ENCODE measurements at places on chromosomes 7 and 10. TPM values are rescaled to one million over a fixed set of nuclear protein-coding genes. Genes with fewer than 3 reads are reported as not detected.

Gene IQCE
- 9.2 TPM for total RNA-seq

Gene EPDR1
- 0.20 TPM for total RNA-seq

Gene CPN1
- not detected for total RNA-seq

Gene NDUFB8
- total RNA-seq, result 277 TPM

Gene CPEB3
- 1.7 TPM for total RNA-seq

Gene HMX3
- total RNA-seq, result not detected

Gene FGFR2
- total RNA-seq, result not detected

Gene TMEM229A
- not detected for total RNA-seq

Gene OR9A2
- not detected for total RNA-seq

Gene HOXA6
- total RNA-seq, result not detected

Gene CISD1
- 36.2 TPM for total RNA-seq

Gene ZNF107
- 18.4 TPM for total RNA-seq

Gene VSTM4
- 0.27 TPM for total RNA-seq

Gene SLC29A4
- 0.59 TPM for total RNA-seq

Gene ARMC3
- not detected for total RNA-seq

Gene CYP3A4
- total RNA-seq, result not detected

Gene SYNPO2L
- not detected for total RNA-seq

Gene TMEM273
- 41.0 TPM for total RNA-seq

Gene IFIT2
- 5.9 TPM for total RNA-seq

Gene GPER1
- 0.14 TPM for total RNA-seq

Gene SSC4D
- total RNA-seq, result 0.50 TPM

Gene SOSTDC1
- total RNA-seq, result not detected

Gene TMEM270
- not detected for total RNA-seq

Gene METTL2B
- total RNA-seq, result 39.9 TPM

Gene EBLN1
- total RNA-seq, result not detected

Gene FAM25A
- total RNA-seq, result not detected
